ENCODE measurements at places on chromosomes 7 and 10. TPM values are rescaled to one million over a fixed set of nuclear protein-coding genes. Genes with fewer than 3 reads are reported as not detected.

The CTAGE4 gene
- 1.3 TPM for polyA plus RNA-seq

The RELN gene
- 31.3 TPM for polyA plus RNA-seq

- DNase-seq = no peak
Observed at GRCh38 chr7:157679607-157680006, 342.8 kb downstream of the DNAJB6 start.

GRCh38 chr7:105461518-105461917 lies 60.6 kb downstream of the PUS7 start:
- no peak for DNase-seq

GRCh38 chr7:2645274-2645868 lies 13.6 kb downstream of the TTYH3 start:
- DNase-seq = no peak

GRCh38 chr7:6262221-6262620 lies 10.2 kb downstream of the CYTH3 start:
- DNase-seq = peak; percentile 84

DNA sequence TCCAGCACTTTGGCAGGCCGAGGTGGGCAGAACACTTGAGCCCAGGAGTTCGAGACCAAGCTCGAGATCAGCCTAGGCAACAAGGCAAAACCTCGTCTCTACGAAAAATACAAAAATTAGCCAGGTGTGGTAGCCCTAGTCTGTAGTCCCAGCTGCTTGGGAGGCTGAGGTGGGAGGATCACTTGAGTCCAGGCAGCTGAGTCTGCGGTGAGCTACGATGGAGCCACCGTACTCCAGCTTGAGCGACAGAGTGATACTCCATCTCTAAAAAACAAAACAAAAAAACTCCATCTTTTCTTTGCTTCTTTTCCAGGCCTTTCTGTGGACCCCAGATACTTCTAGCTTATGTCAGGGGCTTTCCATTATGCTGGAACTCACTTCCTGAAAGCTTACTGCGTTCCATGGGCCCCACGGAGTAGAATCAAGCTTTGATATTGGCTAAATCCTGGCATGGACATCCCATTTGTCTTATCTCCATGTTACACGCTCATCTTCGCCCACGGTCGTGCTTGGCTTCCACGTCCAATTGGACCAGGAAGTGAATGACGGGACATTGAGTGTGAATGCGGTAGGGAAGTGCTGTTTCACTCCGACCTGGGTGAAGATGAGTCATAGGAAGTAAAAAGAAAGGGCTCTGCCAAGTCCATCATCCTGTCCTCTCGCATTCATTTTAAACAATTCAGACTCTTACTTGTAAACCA lies 45.7 kb downstream of the FAM171A1 start:
- DNase-seq = peak; percentile 56

DNA sequence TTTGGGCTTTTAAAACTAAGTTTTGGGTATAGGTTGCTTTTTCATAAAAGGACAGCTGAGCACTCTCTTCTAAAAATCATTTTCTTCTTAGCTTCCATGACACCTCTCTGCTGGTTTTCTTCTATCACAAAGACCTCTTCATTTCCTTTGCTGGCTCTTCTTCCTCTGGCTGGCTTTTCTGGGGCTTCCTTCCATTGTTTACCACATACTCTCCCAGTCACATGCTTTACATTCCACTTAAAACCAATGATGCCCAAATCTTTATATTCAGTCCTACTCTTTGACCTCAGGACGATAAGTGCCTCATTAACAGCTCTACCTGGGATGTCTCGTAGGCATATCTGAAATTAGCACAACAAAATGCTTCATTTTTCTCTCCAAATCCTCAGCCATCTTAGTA lies 26.8 kb downstream of the FAM133B start:
- DNase-seq = no peak

DNA sequence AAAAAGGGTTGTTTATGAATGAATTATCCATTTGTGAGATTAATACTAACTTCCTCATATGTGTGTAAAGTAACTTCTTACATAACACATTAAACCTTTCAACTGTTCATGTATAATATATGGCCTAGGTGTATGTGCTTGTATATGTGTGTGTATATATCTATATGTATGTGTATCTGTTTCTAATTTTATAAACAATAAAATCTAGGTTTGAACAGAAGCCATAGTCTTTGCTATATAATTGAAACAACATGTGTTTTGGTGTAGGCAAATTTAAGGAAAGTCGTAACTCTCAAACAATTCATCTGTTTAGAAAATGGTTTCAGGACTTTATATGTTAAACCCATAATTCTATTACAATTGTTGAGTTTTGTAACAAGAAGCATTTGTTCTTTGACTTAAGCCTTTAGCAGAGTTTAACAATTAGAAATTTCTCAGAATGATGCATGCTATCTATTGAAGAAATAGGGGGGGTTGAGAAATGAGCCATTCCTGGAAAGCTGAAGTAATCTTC lies 103.3 kb downstream of the BBS9 start:
- peak; percentile 42 for DNase-seq

DNA sequence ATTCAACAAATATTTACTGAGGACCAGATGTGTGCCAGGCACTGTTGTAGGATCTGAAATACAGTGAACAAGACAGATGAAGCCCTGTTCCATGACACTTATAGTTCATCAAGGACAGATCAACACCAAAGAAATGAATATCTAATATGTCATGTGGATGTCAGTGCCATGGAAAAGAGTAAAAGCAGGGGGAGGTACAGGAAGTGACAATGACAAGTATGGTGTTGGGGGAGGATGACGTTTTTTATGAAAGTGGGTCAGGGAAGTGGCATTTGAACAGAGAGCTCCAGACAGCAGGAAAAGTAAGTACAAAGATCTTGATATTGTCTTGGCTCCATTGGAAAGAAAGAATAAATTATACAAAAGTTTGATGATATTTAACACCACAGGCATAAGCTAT lies 7.0 kb upstream of the SFMBT2 start:
- no peak for DNase-seq

DNA sequence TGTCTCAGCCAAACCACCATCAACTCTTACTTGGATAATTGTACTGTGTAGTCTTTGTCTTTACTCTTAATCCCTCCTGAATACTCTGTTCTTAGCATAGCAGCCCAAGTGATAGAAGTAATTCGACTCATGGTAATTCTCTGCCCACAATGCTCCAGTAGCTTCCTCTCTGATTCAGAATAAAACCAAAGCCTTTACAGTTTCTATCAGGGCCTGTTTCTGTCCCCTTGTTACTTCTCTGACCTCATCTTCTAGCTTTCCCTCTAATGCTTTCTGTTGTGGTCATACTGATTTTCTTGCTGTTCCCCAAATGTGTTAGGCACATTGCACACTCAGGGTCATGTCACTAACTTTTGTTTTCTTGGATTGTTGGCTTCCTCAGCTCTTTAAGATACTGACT lies 8.0 kb downstream of the ZNF518A start:
- no peak for DNase-seq

DNA sequence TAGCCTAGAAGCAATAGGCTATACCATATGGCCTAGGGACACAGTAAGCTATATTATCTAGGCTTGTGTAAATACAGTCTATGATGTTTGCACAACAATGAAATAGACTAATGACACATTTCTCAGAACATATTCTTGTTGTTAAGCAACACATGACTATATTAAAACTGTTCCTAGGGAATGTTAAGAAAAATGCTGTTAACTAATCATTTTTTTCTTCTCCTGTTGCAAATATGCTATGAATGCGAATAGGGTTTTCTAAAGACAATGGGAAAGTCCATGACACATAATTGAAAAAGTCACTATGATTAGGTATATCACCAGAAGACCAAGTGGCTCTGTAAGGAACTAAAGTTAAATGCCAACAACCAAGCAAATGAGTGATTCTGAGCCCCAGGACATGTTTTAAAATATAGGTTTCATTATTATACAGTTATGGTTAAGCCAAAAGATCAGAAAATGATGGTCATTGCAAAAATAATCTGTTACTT lies 454.0 kb upstream of the SORCS1 start:
- no peak for DNase-seq

- no peak for DNase-seq
Observed at GRCh38 chr7:2193575-2194305, 39.0 kb downstream of the MAD1L1 start.

GRCh38 chr10:2173327-2173726 lies 436.0 kb upstream of the ADARB2 start:
- DNase-seq = peak; percentile 54

DNA sequence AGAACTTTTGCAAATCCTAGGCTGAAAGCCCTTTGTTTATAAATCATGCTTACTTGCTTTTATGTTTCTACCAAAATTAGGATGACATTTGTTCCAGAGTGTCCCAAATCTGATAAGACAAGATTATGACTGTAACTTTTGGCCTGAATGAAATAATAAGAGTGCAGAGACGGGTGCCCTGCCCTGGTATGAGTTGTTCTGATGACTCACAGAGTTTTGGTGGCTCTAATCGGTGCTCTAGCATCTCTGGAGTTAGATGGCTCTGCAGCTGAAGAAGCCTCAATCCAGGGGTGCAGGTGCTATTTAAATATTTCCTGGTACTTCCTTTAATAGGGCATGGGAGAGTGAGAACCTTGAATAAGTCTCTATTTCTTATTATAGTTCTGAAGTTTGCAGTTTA lies 102.2 kb upstream of the ELMO1 start:
- no peak for DNase-seq

Data from muscle of leg (tissue), 16 donors.